ENCODE measurements at places on chromosomes 5 and 9.

DNA sequence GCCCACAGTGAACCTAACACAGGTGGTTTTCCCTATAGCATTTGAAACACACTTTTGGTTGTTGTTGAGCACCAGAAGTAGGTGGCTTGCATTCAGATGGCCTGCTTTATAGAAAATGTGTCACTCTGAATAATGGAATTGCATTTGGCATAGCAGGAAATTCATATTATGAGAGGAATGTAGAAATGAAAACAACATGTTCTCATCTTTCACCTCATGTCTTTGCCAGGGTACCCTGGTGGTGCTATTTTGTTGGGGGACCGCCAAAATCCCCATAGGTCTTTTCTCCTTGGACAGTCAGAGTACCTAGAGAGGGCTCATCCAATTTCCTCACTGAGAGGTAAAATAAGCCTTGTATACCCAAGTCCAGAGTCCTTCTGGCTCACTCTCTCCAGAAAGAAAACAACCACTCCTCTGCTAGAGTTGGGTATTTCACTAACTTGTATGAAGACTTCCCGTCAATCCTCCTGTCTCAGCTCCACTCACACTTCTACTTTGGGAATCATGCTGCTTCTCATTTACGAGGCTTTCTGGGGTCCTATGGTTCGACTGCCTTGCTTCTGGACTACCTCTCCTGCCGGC lies 67.4 kb downstream of the MRPS27 start:
- DNase-seq: no peak

- DNase-seq: no peak
Observed at GRCh38 chr9:127124111-127124531, 1.7 kb upstream of the ANGPTL2 start.

- no peak for DNase-seq
Observed at GRCh38 chr5:131587541-131587940, 47.5 kb downstream of the RAPGEF6 start.

- DNase-seq: no peak
Observed at GRCh38 chr5:10892147-10892910, 131.3 kb upstream of the DAP start.

DNA sequence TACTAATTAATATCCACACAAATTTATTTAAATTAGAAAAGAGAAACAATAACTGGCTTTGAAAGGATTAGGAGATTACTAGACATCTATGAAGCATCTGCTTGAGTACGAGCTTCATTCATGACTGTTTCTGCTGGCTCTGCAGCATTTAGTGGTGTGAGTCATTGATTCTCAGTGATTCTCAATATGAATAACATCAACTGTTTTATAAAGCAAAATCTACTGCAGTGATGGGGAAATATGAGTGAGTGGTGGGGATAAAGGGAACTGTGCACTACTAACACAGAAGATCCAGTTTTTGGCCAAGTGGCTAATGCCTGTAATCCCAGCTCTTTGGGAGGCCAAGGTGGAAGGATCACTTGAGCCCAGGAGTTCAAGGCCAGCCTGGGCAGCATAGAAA lies 8.4 kb downstream of the FNBP1 start:
- DNase-seq: no peak

Data from neuronal stem cell (in vitro differentiated cells).